H1 (cell line): ENCODE measurements at places on chromosomes 6 and 20. TPM values are rescaled to one million over a fixed set of nuclear protein-coding genes. Genes with fewer than 3 reads are reported as not detected.

RAB23 gene
- total RNA-seq: 17.2 and 17.5 TPM in 2 replicates

LTB gene
- total RNA-seq: 0.43 TPM in 1 of 2 replicates, not detected in the other

PPIL6 gene
- total RNA-seq: 1.3 and 1.5 TPM in 2 replicates

PAK5 gene
- total RNA-seq: 0.44 and 0.80 TPM in 2 replicates

NCR2 gene
- total RNA-seq: not detected in 2 replicates

PLA2G7 gene
- total RNA-seq: 1.5 and 1.9 TPM in 2 replicates

- H3K27me3 ChIP-seq: no peaks in the 10 kb centered on the region
- H3K4me1 ChIP-seq: no peaks in the 10 kb centered on the region
- H3K4me3 ChIP-seq: no peak overlapping the region
- H3K27ac ChIP-seq: no peak overlapping the region
- H3K36me3 ChIP-seq: no peaks in the 10 kb centered on the region
Observed at GRCh38 chr6:83216806-83217205, 23.6 kb downstream of the RWDD2A start.

GRCh38 chr6:138219398-138219797 lies 1.1 kb upstream of the PBOV1 start:
- H3K36me3 ChIP-seq: no peaks in the 10 kb centered on the region
- H3K27ac ChIP-seq: no peak overlapping the region
- no peak for DNase-seq
- no peaks in the 10 kb centered on the region for H3K4me1 ChIP-seq
- no peaks in the 10 kb centered on the region for H3K27me3 ChIP-seq

DNA sequence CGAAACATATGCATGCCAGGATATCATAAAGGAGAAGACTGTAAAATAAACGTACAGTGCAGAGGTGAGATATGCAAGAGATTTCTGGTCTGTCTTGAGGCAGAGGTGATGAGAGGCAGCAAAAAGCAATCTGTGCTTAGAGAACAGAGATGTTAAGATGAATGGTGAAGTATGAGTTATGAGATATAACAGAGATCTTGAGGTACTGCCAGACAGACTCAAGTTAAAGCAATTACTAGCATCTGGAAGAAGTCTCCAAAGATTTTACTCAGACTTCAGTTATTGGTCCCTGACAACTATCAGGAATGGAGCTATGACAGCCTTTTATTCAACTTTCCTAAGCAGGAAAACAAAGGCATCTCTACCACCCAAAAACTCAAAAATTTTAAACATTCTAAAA lies 122.8 kb upstream of the DST start:
- no peaks in the 10 kb centered on the region for H3K36me3 ChIP-seq
- H3K27me3 ChIP-seq: no peaks in the 10 kb centered on the region
- H3K4me1 ChIP-seq: peaks cover 5% of the 10 kb centered on the region
- no peak overlapping the region for H3K4me3 ChIP-seq
- no peak overlapping the region for H3K27ac ChIP-seq

GRCh38 chr20:19807946-19808330 lies 49.9 kb downstream of the RIN2 start:
- no peaks in the 10 kb centered on the region for H3K27me3 ChIP-seq
- no peak overlapping the region for H3K4me3 ChIP-seq
- no peaks in the 10 kb centered on the region for H3K36me3 ChIP-seq
- H3K27ac ChIP-seq: no peak overlapping the region
- DNase-seq: no peak

DNA sequence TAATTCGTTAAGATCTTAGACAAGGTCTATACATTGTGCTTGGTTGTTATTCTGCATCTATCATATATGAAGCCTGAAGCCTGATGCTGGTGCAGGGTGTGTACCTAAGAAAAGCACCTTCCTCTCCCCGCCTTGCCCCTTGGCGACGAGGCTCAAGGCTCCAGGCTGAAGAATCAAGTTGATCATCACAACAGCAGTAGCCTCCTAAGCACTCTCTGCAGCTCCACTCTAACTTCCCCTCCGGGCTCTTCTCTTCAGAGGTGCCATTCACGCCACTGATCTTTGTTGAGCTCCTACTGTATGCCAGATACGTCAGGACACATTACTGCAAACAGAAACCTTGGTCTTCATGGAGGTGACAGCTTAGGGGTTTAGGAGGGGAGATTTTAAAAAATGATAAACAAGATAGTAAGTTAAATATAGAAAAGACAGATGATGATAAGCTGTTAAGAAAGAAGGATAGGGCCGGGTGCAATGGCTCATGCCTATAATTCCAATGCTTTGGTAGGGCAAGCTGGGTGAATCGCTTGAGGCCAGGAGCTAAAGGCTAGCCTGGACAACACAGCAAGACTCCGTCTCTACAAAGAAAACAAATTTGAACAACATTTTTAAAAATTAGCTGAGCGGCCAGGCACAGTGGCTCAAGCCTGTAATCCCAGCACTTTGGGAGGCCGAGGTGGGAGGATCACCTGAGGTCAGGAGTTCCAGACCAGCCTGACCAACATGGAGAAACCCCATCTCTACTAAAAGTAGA lies 38.4 kb upstream of the ZNF217 start:
- no peak overlapping the region for H3K27ac ChIP-seq
- no peak overlapping the region for H3K4me3 ChIP-seq
- no peaks in the 10 kb centered on the region for H3K27me3 ChIP-seq
- DNase-seq: no peak
- H3K4me1 ChIP-seq: no peaks in the 10 kb centered on the region

DNA sequence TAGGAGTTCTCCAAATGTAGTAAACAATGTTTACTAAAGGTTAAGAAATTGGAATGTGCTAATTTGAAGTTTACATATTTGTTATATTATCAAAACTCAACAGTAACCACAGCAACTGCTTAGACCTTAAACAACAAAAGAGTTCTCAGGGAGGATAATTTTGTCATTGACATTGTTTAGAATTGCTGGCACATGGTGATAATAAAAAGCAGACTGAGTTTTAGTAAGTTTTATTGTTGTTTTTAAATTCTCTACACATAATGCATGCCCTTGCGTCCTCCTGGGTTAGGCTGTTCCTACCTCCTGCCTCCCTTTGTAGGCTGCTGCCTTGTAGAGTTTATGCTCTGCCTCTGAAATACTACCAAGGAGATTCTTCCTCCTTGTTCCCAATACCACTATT lies 28.7 kb downstream of the LAMA4 start:
- H3K4me1 ChIP-seq: no peaks in the 10 kb centered on the region
- H3K27ac ChIP-seq: no peak overlapping the region
- H3K27me3 ChIP-seq: no peaks in the 10 kb centered on the region
- H3K36me3 ChIP-seq: no peaks in the 10 kb centered on the region
- no peak overlapping the region for H3K4me3 ChIP-seq
- DNase-seq: no peak

- H3K27ac ChIP-seq: no peak overlapping the region
- no peaks in the 10 kb centered on the region for H3K36me3 ChIP-seq
- H3K4me3 ChIP-seq: no peak overlapping the region
- no peak for DNase-seq
- H3K27me3 ChIP-seq: no peaks in the 10 kb centered on the region
Observed at GRCh38 chr6:94361304-94362060, 942.1 kb upstream of the EPHA7 start.

DNA sequence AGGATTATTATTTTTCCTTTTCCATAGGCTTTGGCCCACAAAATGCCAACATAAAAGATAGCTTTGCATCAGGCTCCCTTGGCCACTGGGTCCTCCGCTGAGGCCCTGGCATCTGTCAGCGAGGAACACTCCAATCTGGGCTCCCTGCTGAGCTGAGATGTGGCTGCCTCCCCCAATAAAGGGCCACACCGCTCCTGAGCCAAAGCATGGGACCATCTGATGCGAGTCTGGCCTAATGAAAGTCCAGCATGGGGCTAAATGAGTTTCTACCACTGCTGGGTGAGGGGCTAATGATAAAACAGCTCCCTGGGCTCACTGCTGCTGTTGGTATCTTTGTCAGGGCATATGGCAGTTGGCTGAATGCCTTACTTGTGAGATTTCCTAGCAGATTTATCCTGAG lies 817.5 kb upstream of the SLC35B3 start:
- no peak overlapping the region for H3K4me3 ChIP-seq
- DNase-seq: peak; percentile 45
- H3K36me3 ChIP-seq: no peaks in the 10 kb centered on the region

DNA sequence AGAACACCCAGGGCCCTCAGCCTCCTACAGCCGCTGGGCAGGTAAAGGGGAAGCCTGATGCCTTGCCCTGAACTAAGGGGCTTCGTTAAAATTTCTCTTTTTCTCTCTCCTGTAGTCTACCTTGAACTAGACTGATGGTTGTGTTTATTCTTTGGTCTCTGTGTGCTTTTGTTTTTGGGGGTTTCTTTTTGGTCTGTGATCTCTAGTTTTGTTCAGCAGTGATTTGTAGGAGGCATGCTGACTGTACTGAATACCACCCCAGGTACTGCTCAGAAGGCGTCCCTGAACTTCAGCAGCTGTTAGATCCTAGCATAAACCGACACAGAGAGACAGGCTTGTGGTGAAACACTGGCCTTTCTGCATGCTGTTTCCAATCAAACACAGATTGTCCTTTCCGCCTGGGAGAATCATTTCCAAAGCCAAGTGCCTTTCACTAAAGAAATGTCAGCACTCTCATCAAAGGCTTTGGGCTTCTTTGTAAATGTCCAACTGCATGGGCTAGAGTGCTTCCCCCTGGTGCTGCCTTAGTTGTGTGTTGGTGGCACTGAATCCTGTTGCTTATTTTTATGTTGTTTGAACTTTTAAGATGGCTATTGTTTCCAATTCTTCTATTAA lies 364.7 kb upstream of the SASH1 start:
- no peaks in the 10 kb centered on the region for H3K27me3 ChIP-seq
- H3K27ac ChIP-seq: no peak overlapping the region
- no peaks in the 10 kb centered on the region for H3K4me1 ChIP-seq
- no peak overlapping the region for H3K4me3 ChIP-seq
- no peaks in the 10 kb centered on the region for H3K36me3 ChIP-seq

GRCh38 chr20:63574156-63574828 lies at the start of gene HELZ2:
TSS of gene HELZ2 (minus strand) at chr20:63574239. CDS start at chr20:63572385, 1,854 bp downstream.
- H3K4me1 ChIP-seq: peaks cover 6% of the 10 kb centered on the region
- no peak within 1 kb of the TSS for H3K27ac ChIP-seq
- DNase-seq: no peak
- no peaks in the 10 kb centered on the region for H3K27me3 ChIP-seq
- H3K4me3 ChIP-seq: peak within 1 kb of the TSS; percentile 59
- no peaks in the 10 kb centered on the region for H3K36me3 ChIP-seq

GRCh38 chr6:113857556-113858479 lies 673 bp downstream of the MARCKS start:
- H3K4me3 ChIP-seq: peak overlapping the region; percentile 99
- H3K27ac ChIP-seq: peak overlapping the region; percentile 90
- peaks cover 4% of the 10 kb centered on the region; the same call in 1 of the 2 replicates for H3K4me1 ChIP-seq

GRCh38 chr6:75219263-75219662 lies 13.4 kb upstream of the COL12A1 start:
- no peak overlapping the region for H3K27ac ChIP-seq
- H3K36me3 ChIP-seq: no peaks in the 10 kb centered on the region
- no peaks in the 10 kb centered on the region for H3K27me3 ChIP-seq
- no peak for DNase-seq
- H3K4me1 ChIP-seq: no peaks in the 10 kb centered on the region

DNA sequence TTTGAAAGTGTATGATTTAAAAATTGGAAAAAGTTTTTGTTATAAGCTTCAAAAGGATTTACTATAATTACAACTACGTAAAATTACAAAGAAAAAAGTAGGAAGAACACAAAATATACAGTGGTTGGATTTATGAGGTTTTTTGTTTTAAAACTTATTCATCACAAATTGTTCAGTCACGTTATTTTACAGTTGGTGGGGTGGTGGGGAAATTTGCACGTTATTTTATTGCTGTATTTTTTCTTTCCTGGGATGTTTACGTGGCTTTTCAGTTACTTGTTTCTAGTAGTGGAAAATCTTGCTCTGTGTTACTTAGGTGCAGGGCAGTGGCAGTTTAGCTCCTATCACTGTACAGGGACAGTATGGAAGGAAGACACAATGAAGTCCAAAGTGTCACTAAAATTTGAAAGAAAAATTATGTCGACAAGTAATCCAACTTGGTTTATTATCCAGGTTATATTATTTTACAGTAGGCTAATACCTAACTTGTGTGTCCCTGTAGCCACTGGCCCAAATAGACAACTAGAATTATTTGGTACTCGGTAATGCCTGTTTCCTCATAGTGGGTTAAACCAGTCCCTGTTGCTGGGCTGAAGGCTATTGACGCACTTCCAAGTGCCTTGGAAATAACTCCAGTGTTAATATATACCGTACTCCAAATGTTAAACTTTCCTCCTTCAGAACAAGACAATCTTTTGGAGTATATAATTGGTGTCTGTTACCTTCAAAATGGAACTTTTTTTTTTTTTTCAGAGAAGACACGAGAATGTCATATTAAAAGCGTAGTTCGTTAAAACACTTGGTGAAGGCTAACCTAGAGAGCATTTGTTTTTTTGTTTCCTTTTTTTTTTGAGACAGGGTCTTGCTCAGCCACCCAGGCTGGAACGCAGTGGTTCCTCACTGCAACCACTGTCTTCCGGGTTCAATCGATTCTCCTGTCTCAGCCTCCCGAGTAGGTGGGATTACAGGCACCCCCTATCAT lies 4.6 kb downstream of the JARID2 start:
- H3K4me3 ChIP-seq: no peak overlapping the region
- H3K27ac ChIP-seq: no peak overlapping the region
- no peak for DNase-seq
- H3K4me1 ChIP-seq: peaks cover 24% of the 10 kb centered on the region
- H3K27me3 ChIP-seq: no peaks in the 10 kb centered on the region

DNA sequence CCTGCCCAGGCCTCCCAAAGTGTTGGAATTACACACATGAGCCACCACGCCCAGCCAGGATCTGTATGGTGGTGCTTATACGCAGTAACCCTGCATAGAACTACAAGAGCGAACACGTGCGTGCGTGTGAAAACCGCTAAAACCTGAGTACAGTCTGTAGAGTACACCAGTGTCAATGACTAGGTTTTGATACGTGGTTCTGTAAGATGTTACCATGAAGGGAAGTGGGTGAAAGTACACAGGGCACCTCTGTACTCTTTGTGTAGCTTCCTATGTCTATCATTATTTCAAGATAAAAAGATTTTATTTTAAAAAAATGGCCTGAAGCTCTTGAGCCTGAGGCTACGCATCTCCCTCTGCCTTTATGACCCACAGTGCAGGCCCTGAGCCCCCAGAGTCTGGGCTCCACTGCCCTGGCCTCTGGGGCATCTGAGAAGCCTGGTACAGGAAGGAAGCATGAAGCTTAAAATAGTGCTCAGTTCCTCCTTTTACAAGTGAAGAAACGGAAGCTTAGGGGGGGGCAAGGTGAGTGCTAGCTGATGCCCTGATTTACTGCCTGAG lies 21.6 kb downstream of the LY86 start:
- H3K4me3 ChIP-seq: no peak overlapping the region
- no peaks in the 10 kb centered on the region for H3K27me3 ChIP-seq
- no peak overlapping the region for H3K27ac ChIP-seq
- no peaks in the 10 kb centered on the region for H3K36me3 ChIP-seq
- DNase-seq: no peak

DNA sequence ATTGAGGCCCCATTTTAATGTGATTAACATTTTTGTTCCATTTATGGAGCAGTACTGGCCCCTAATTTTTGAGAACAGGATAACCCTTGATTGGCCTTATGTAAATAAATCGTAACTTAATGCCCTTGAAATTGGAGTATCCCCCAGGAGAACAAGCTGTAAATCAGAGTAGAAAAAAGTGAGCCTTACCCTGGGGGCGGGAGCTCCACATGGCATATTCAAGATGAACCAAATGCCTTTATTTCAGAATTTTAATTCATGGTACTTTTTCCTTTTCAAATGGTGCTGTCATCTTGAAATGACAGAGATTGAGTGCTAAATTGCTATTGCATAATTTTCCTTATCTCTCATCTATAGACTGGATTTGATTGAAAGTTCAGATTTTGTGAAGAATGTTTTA lies 809.5 kb upstream of the FLRT3 start:
- no peak overlapping the region for H3K27ac ChIP-seq
- no peaks in the 10 kb centered on the region for H3K4me1 ChIP-seq
- DNase-seq: no peak
- H3K36me3 ChIP-seq: no peaks in the 10 kb centered on the region
- H3K4me3 ChIP-seq: no peak overlapping the region
